Activated CD4-positive, alpha-beta T cell treated with anti-CD3 and anti-CD28 coated beads, Interleukin-2, amount 50 U/mL, for 16 hours (primary cell): ENCODE measurements at places on chromosomes 16 and 17.

DNA sequence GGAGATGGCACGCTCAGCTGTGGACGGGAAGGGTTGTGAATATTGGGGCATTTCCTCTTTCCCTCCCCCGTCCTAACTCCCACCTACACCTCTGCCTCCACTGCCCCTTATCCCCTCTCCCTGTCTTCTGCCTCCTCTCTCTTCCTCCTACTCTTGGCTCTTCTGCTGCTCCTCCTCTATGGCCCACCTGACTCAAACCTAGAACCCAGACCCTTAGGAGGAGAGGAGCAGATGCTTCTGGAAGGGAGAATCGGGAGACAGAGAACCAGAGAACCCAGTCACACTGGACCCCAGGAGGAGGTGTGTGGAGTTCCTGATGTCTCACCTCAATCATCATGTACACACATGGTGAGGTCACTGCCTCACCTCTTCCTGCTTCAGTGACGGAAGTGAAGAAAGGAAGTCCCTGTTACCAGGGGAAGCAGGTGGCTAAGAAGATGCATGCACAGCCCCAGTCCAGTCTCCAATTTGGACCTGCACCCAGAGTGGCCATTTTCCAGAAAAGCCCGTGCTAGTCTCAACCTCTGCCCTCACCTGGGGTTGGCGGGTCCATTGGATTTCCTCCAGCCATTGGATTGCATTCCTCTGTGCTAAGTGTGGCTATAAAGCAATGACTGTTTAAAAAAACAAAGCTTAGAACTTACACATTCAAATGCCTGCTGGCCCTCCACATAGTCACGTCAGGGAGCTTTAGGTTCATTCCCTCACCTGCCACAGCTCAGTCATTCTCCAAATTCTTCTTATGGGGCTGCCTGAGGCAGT is 4.0 kb downstream of the RNF222 start:
- DNase-seq, result peak; percentile 43

DNA sequence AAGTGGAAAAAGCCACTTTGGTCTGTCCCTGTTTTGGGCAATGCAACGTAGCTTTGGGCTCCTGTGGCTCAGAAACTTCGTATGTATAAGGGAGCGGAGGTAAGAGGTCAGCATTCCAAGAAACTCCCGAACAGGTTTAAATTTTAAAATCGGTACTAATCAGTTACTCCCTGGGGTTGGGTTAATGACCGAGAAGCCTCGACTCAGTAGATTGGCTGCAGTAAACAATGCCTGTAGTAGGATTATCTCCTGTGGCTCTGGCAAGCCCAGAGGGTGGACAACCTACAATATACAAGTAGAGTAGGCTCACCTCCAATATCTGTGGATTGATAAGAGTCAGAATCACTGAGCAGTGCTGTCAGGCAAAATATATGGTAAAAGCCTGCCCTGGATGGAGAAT is 1.6 kb upstream of the GNA13 start:
- no peak for DNase-seq

DNA sequence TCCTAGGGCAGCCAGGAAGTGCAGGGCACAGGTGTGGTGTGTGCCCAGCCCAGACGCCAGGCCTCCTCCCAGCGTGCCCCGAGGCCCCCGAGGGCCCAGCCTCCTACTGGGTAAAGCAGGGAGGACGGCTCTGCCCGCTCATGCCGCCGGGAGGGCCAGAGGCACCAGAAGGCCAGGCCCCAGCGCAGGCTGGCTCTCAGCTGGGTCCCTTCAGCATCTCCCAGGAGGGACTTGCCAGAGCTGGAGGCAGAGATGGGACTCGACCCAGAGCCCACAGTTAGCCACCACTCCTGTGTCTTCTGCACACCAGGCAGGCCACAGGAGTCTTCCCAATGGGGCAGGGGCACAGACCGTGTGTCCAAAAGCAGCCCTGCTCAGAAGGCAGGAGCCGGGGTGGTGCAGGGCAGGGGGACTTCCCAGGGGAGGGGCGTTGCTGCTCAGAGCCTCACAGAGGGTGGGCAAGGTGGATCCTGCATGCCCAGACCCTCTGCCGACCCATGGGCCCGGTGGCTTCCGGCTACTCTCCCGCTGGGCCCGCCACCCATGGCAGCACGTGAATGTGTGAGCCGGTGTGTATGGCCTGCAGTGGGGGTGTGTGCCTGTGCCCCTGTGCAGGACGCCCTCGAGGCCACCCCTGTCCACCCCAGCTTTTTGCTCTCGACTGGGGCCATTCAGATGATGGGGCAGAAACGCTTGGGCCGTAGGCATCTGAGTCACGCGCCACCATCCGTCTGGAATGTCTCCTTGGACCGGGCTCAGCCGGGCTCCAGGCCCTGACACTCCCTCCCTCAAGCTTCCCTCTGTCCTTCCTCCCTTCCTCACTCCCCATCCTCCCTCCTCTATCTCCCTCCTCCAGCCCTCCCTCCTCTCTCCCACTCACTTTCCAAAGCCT is 5.7 kb upstream of the ZNF469 start:
- no peak for DNase-seq

DNA sequence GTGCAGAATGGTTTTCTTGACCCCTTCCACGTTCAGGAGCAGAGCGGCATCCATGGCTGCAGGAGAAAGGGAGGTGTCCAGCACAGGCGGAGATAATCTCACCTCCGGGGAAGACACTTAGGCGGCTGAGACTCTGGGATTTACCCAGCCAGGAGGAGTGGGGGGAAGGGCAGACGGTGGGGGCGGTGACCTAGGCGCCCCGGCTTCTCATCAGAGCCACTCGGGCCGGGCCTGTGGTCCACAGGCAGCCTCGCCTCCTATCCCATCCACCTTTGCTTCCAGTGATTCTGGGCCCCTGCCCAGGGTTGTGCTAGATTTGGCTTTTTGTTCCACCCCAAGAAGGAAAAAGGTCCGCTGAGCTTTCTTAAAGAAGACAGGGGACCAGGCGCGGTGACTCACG is at the start of gene AIPL1:
AIPL1 (minus strand) TSS at position 71 of the 400 bp plus-strand sequence; CDS start at position 54, 17 bp downstream.
- no peak for DNase-seq
